ENCODE measurements at places on chromosomes 13 and 19. TPM values are rescaled to one million over a fixed set of nuclear protein-coding genes. Genes with fewer than 3 reads are reported as not detected.

The ADPRHL1 gene
- 0.36 TPM for total RNA-seq

The RGCC gene
- total RNA-seq, result 143 TPM

DNA sequence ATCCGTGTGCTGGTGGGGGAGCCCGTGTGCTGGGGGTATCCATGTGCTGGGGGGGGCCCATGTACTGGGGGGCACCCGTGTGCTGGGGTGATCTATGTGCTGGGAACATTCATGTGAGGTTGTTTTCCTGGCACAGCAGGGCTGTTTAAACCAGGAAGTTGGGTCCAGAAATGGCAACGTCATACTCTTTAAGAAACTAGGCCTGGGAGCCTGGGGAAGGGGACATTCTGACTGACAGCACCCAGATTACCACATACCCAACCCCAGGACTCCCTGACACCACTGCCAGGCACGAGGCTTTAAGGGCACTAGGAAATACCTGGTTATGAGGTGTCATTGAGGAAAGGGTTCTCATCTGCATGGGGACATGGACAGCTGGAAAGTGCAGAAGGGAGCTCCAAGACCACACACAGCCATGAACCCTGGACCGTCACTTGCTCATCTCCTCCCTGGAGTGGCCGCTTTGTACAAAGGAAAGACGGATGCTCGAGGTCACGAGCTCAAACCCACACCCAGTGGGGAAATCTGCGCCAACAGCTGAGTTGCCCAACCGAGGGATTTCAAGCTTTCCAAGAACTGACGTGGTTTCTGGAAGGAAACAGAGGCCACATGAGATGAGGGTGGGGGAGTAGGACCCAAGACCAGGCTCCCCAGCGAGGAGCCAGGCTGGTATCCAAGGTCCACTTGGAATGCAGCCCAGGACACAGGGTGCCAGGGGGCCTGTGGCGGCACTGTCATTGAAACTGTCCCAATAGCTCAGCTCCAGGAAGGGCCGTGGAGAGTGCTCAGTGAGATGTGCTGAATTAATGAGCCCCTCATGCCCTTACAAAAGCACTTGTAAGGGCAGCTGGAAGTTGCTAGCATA lies 40.9 kb downstream of the RAB20 start:
- no peak for DNase-seq

- DNase-seq, result no peak
These were observed 7.3 kb downstream of the FXYD3 start for GRCh38 chr19:35122687-35123551.

DNA sequence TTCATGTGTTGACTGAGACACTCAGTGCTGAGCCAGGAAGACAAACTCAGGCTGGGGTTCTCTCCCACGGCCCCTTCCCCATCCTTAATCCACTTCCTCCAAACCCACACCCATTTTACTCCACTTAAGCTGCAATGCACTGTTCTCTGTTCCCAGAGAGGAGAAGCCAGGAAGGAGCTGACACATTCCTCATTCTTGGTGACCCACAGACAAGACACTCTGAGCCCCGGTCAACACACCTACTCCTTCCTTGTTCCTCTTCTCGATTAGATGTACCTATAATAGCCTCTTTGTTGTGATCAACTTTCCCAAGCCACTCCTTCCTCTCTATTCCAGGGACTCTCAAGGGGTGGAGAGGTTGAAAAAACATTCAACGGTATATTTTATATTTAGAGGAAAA lies 47.1 kb downstream of the INSR start:
- no peak for DNase-seq

Measured in activated CD8-positive, alpha-beta T cell treated with anti-CD3 and anti-CD28 coated beads for 36 hours (primary cell).